KG1 (cell line): ENCODE measurements at places on chromosomes 3 and 15.

DNA sequence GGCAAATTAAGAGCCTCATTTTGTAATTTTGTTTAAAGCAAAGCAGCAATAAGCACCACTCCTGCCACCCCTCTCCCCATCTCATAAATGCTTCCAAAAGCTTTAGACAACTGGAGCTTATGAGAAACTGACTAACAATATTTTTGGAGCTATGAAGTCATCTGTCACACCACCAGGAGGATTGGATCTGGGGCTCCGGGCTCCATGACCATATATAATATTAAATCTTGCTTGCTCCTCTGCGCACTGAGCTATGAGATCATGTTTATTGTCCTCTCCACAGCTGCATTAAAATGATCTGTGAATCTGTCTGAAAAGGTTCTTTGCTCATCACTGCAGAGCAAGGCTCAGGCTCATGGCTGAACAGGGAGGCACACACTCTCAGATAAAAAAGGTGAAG is 323.7 kb downstream of the ZNF621 start:
- no peak for DNase-seq

DNA sequence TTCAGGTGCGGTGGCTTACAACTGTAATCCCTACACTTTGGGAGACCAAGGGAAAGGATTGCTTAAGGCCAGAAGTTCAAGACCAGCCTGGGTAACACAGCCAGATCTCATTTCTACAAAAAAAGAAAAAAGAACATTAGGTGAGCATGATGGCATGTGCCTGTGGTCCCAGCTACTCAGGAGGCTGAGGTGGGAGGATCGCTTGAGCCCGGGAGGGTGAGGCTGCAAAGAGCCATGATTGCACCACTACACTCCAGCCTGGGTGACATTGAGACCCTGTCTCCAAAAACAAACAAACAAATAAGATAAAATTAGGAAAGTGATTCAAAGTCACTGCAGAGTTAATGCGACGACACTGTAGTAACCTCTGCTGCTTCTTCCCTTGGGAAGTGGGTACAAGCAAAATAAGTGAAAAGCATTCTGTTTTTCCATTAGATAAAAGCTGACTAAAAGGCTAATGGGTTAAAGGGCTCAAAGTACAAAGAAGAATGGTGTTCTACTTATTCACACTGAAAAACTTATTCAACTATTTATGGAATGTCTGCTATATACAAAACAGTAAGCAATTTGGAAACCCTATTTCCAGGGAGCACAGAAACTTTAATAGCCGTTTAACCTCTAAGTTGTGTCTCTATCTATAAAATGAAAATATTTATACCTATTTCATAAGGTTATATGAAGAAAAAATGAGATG is 8.0 kb upstream of the RPS27L start:
- DNase-seq: no peak

DNA sequence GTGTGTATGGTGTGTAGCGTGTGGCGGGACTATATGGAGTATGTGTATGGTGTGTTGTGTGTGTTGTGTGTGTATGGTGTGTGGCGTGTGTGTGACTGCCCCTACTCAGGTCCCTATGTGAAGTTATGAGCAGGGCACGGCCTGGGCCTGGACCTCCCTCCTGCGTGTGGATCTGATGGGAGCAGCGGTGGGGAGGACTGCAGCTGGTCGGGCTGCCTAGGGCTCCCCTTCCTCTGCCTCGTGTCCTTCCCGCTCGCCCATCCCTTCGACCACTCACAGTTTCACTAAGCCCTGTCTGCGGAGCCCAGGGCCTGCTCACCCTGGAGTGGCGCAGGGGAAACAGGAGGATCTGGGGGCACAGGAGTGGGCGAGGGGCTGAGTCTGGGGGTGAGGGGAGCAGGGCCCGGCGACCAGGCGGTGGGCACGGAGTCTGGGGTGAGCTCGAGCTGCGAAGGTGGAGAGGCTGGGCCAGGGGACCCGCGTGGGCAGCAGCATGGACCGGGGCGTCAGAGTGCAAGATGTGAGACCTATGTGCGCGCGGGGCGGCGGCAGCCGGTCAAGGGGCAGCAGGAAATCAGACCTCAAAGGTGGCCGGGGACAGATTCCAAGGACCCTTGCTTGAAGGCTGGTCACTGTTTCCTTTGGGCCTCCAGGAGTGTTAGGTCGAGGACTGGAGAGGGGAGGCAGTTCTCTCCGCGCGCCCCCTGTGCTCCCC is 26.6 kb downstream of the GABRA5 start:
- DNase-seq: no peak

GRCh38 chr15:96896766-96897165 is 566.3 kb downstream of the NR2F2 start:
- peak; percentile 61 for DNase-seq

GRCh38 chr3:188326968-188327367 is 173.0 kb downstream of the LPP start:
- no peak for DNase-seq
